ENCODE measurements at places on chromosomes 2 and 18.
A peak's percentile ranks its signal among the peaks of the same experiment; 100 is the strongest.

DNA sequence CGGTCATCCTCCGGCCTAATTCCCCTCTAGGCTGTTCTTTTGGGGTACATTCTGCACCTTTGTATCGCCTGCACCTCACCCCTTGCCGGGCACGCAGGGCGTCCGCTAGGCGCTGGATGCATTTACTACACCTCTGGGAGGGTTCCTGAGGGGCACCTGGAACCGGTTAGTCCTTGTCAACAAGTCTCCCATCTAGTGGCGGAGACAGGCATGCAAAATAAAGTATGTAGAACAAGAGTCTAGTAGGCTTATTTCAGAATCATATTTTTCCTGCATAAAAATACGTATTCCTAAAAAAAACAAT, 705 bp upstream of the TEX261 start:
- peak; percentile 80 for DNase-seq

GRCh38 chr2:221097568-221097915, 474.6 kb downstream of the EPHA4 start:
- DNase-seq: no peak

DNA sequence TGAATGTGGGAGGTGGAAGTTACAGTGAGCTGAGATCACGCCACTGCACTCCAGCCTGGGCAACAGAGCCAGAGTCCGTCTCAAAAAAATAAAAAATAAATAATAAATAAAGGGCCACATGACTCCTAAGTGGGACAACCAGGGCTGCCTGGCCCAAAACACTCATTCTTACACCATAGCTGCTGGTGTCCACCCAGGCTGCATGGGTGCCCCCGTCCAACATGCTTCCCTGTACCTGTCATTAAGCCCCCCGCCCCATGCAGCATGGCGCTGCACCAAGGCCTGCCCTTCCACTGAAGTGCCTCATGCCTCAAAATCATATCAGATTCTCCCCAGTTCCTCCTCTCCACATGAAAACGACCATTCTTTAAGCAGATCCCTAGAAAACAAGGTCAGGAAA, 10.8 kb downstream of the GALM start:
- no peak for DNase-seq

GRCh38 chr18:36448384-36449290, 151.1 kb downstream of the FHOD3 start:
- DNase-seq: no peak

- DNase-seq: no peak
These were observed 3.8 kb downstream of the KCNJ13 start for GRCh38 chr2:232772531-232772930.

DNA sequence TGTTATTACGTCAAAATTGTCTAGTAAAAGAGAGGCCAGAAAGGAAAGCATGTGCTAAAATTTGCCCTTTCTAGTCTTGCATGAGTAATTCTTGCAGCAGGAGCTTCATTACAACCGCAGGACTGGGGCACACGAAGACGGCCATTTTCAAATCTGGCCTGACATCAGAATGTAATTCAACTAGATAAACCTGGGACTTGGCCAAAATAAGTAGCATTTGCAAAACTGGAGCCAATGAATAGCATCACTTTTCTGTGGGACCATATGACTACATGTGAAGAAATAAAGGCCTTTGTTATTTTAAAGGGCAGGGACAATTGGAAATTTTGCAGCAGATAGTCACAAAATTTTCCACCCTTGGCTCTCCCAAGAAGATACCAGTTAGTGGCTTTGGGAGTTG, 3.0 kb upstream of the FZD7 start:
- DNase-seq: no peak

GRCh38 chr2:217791551-217791950, 211.2 kb downstream of the TNS1 start:
- DNase-seq: no peak

- no peak for DNase-seq
These were observed 16.7 kb downstream of the MYCN start for GRCh38 chr2:15956751-15957736.

DNA sequence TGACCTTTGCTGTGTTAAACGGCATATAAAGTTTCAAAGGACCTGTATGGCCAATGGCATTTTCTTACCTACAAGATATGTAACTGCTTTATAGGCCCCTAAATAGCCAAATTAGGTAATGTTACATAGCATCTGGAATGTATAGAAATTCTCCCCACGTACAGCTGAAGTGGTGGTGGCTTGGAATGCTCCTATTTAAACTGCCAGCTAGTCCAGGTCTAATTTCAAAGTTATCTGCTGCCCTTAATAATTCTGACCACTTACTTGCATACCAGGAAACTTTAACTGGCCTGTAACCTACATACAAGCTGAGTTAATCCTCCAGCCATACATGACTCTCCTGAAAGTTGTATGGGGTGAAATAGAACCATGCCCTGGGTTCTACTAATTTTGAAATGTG, 1.3 kb downstream of the KIAA2012 start:
- DNase-seq: no peak

DNA sequence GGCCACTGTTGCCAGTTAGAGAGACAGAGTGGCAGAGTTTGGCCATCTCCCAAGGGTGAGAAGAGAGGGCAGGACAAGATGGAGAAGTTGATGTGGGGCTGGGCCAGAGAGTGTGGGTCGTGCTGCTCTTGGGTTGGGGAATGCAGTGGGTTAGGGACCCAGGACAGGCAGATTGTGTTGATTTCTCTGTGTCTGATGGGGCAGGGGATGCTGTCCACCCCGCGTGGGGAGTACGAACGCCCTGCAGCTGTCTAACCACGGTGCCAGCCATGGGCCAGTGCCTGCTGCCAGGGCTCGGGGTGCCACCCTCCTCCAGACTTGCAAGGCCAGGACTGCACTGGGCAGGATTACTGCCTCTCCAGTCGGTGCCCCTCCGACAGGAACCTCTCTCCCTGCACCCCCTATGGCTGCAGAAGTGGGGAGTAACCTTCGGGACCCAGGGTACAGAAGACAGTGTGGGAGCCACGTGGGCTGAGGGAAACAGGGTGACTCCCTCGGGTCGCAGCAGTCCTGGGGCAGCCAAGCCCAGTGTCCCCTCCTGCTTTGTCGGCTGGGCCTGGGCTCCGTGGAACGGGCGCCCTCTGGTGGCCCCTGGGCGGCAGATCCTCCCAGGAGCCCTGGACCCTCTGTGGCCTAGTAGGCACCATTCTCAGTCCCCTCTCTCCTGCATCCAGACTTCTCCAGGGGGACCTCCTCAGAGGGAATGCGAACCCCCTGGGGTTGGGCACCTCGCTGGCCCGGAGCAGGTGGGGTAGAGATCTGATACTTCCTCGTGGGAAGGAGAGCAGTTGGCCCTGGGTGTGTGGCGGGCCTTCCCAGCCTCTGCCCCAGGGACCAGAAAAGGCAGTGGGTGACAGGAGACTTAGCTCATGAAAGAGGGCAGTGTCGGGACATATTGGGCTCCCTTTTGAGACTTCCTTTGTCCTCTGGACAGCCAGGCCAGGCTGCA, 2.7 kb downstream of the GPC1 start:
- peak; percentile 78 for DNase-seq

GRCh38 chr2:16609786-16610185, 55.8 kb downstream of the CYRIA start:
- DNase-seq: no peak

DNA sequence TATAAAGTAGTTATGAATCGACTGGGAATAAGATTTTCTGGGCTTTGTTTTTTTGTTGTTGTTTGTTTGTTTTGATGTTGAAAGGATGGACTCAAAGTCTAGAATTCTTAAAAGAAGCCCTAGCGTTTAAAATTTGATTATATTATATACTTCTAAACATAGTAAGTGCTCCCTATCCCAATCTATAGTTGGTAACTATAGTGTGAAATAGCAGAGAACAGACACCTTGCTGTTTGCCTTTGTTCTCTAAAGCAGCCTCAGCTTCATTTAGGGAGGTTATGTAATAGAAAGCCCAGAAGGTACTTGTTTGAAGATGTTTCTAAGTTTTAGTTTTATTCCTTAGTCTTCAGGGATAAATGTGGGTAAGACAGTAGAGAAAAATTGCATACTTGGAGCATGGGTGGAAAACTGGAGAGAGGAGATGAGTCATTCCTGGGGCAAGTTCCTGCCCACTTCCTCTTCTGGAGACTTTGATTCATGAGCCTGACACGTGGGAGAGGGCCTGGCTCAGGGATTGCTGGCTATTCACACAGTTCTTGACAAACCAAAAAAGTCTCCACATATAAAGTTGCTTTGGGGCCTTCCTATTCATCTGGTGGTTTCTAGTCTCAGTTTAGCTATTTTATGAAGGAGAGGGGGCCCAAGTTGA, 131.9 kb downstream of the MYO1B start:
- peak; percentile 52 for DNase-seq

- DNase-seq: no peak
These were observed 35.0 kb downstream of the SRSF7 start for GRCh38 chr2:38716185-38716584.

- DNase-seq: peak; percentile 39
These were observed 1.3 kb downstream of the SPTBN1 start for GRCh38 chr2:54457323-54458023.

- DNase-seq: no peak
These were observed 13.7 kb upstream of the MMADHC start for GRCh38 chr2:149601141-149601796.

GRCh38 chr18:78430131-78430758, 549.4 kb upstream of the SALL3 start:
- DNase-seq: no peak

All from stomach (tissue), 19 donors.